ENCODE measurements at places on chromosomes 7 and 10.

GRCh38 chr7:74606101-74606908 lies 51.2 kb upstream of the GTF2I start:
- DNase-seq: no peak

DNA sequence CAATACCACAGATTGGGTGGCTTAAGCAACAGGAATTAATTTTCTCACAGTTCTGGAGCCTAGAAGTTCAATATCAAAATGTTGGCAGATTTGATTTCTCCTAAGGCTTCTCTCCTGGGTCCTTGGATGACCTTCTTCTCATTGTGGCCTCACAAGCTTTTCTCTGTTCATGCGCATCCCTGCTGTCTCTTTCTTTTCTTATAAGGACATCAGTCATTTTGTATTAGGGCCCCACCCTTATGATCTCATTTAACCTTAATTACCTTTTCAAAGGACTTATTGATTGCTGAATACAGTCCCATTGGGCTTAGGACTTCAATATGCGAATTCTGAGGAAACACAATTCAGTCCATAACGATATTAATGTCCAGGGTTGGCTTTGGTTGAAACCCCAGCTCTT lies 285.4 kb downstream of the HDAC9 start:
- DNase-seq: no peak

DNA sequence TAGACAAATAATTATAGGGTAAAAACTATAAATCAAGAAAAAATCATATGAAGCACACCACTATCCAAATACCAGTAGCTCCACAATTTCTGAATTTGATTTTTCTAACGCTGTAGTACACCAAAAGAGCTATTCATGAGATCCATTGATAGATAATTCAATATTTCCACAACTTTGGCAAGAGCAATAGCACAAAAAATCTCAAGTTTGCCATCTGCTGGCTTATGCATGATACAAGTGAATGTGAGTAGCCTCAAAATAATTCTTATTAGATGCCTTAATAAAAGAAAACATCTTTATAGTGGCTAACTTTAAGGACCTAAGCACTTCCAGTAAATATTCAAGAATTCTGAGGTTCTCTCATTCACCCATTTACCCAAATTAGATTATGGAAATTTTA lies 2.2 kb upstream of the TMEM196 start:
- no peak for DNase-seq

DNA sequence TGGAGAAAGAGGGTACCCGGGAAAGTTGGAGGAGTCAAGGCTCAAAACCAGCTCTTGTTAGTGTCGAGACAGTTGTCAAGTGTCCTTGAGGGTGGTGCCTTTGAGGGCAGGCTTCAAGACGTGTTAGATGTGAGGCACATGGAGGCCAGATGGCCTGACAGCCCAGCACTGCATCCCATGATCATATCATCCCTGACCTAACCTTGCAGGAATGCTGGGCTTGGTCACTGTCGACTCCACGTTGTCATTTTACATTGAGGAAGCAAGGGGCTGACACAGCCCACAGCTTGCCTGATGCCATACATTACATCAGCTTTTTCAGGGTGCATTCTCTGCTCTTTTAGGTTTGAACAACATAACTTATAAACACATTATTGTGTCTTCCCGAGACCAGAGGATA lies 114.1 kb downstream of the ABCA13 start:
- DNase-seq: peak; percentile 46

GRCh38 chr10:26372513-26373354 lies 65.4 kb upstream of the APBB1IP start:
- no peak for DNase-seq

All from AG04450 (cell line).